ENCODE measurements at places on chromosomes 7 and 10.

- DNase-seq: no peak
Measured at GRCh38 chr7:129184981-129185670, 3.3 kb upstream of the SMO start.

DNA sequence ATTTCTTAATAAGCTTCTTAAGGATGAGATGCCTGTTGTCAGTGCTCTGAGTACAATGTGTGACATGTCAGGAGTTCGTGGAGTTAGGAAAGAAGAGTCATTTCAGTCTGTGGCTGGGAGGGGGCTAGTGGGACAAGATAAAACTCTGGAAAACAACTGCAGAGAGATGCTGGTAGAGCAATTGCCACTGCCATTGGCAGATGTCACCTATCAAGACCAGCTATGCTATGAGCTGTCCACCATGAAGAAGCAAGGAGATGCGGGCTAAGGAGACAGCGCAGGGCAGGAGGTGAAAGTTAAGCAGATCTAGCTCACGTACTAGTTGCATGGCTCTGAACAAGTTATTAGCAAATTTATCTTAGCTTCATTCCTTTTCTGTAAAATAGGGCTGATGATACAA lies 756.7 kb downstream of the KCNMA1 start:
- DNase-seq: no peak

GRCh38 chr7:23895666-23896096 lies 185.7 kb downstream of the STK31 start:
- DNase-seq: no peak

GRCh38 chr7:87570178-87570577 lies 30.5 kb downstream of the ABCB1 start:
- DNase-seq: no peak

DNA sequence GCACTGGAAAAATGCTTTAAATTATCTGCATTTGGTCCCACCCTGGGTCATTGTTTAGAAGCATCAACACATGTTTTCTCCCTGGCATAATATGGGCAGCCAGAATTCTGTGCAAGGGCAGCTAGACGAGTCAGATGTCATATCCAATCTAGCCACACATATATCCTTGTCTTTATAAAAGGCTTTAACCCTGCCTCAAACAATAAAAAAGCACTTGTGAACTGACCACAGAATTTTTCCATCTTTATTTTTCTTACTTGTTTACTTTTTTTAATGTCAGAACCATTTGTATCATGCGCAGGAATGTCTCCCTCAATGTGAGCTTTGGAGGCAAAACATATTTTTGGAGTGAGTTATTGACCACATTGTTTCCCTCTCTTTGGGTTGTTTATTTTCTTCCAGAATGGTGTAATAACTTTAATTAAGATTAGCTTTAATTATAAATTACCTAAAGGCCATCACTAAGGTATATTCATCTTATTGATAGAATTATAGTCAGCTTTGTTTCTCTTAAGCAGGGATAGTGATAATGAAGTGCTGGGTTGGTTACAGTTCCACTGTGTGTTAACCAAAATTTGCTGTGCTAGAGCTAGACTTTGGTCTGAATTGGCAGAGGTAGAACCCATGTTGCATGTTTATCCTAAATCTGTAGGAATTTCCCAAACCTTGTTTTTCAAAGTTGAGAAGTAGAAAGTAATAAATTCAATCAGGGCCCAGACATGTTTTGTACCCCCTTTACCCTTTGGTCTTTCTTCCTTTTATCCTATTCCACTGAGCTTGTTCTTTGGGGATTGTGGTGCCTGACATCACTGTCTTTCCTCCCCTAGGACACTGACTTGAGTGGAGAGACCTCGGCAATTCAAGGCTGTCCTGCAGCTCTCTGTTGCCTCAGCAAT lies 1078.4 kb downstream of the KCNMA1 start:
- DNase-seq: no peak

DNA sequence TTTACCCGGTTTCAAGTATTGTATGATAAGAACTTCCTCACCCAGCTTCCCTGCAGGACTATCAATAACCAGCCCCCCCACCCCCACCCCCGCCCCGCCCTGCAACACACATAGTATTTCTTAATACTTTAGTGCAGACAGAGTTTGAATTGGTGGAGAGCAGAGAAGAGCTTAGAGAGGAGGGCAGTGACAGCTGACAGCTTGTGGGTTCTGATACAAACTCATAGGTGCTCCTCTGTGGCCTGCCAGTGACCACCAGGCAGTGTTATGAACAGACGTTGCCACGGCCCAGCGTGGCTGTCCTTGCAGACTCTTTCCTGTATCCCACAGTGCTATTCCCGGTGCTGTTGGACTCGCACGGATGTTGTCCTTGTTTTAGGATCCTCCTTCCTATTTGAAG lies 186.9 kb upstream of the ADO start:
- DNase-seq: no peak

GRCh38 chr10:13528123-13528874 lies 515 bp downstream of the BEND7 start:
- peak; percentile 6 for DNase-seq

DNA sequence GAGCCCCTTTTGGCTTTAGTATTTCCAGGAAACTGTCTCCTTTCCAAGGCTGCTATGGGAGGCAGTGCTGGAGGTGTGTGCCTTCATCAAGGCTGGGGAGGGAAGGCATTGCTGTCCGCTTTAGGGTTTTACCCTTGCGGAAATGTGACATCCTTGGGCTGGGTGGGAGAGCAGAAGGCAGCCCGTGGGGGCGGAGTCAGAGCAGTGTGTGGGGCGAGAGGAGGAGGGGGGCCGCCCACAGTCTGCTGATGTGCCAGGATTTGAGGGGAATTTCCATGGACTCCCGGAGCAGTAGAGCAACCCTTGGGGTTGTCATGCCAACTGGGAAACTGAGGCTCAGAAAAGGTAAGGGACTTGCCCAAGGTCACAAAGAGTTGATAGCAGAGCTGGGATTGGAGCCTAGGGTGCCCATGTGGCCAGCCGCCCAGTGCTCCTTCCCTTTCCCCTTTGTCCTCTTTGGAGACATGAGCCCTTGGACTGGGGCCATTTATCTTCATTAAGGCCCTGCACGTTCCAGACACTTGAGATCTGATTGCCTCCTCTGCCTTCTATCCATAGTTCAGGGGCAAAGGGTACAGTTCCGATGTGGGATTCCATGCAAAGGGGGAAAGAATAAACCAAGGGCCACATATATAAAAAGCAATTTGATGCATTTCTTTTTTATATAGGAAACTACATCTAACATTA lies 22.2 kb downstream of the TSPAN15 start:
- DNase-seq: no peak
